RWPE2 (cell line): ENCODE measurements at places on chromosomes 4 and X.
A peak's percentile ranks its signal among the peaks of the same experiment; 100 is the strongest.

- no peaks in the 10 kb centered on the region for H3K27me3 ChIP-seq
- H3K27ac ChIP-seq = no peak overlapping the region
- H3K4me1 ChIP-seq = no peaks in the 10 kb centered on the region
- no peak for DNase-seq
- H3K4me3 ChIP-seq = no peak overlapping the region
Measured at GRCh38 chr4:109248322-109248900, 54.0 kb downstream of the COL25A1 start.

DNA sequence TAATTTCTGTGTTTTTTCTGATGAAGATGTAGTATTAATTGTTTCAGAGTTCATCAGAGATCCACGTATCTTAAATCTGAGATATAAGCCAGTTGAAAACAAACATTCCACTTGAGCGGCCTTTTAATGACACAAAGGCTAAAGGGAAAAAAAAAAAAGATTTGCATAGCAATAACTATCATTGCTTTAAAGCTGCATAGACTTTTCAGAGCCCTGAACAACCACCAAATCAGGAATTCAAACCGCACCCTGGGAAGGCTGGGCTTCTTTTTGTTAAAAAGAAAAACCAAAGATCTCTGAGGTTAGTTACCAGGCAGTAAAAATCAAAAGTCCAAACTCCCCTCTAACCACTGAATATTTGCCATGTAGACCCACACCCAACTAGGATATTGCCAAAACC is 206.0 kb downstream of the HHIP start:
- DNase-seq = no peak
- no peak overlapping the region for H3K4me3 ChIP-seq
- no peaks in the 10 kb centered on the region for H3K27me3 ChIP-seq

DNA sequence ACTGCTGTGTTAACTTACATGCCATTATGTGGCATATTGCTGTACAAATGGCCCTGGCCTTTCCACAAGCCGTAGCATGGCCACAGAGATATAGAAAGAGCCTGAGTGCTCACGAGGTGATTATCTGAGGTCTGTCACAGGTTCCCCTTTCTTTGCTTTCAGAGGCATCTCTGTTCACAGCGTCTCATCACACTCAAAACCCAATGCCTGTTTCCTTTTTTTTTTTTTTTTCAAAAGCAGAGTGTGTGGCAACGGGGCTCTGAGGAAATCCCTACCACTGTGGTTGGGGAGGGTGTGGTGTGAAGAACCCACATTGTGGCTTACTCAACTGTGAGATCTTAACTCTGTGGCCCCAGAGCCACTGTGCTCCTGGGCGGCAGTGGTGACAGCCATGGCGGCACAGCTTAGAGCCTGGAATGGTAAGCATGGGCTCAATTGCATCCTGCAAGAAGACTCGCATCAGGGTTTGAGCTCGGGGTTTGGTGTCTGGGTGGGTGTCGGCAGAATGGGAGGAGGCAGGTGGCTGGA is 30.8 kb downstream of the RTL5 start:
- no peaks in the 10 kb centered on the region for H3K4me1 ChIP-seq
- H3K4me3 ChIP-seq = no peak overlapping the region
- DNase-seq = no peak
- H3K36me3 ChIP-seq = no peaks in the 10 kb centered on the region
- no peaks in the 10 kb centered on the region for H3K27me3 ChIP-seq

- H3K4me3 ChIP-seq = no peak overlapping the region
- peaks cover 6% of the 10 kb centered on the region for H3K36me3 ChIP-seq
- DNase-seq = no peak
Measured at GRCh38 chrX:10467793-10468192, 152.6 kb downstream of the MID1 start.

- H3K27me3 ChIP-seq = no peaks in the 10 kb centered on the region
- H3K4me1 ChIP-seq = no peaks in the 10 kb centered on the region
- H3K36me3 ChIP-seq = no peaks in the 10 kb centered on the region
- no peak overlapping the region for H3K27ac ChIP-seq
- DNase-seq = no peak
- peak overlapping the region; percentile 36 for H3K4me3 ChIP-seq
Measured at GRCh38 chrX:132956421-132957210, 1.8 kb downstream of the HS6ST2 start.

GRCh38 chr4:110055158-110055768 is 142.6 kb downstream of the EGF start:
- no peaks in the 10 kb centered on the region for H3K27me3 ChIP-seq
- peaks cover 41% of the 10 kb centered on the region for H3K36me3 ChIP-seq
- no peak for DNase-seq
- H3K4me1 ChIP-seq = peaks cover 16% of the 10 kb centered on the region

- no peaks in the 10 kb centered on the region for H3K27me3 ChIP-seq
- H3K4me3 ChIP-seq = no peak overlapping the region
- no peak overlapping the region for H3K27ac ChIP-seq
- no peaks in the 10 kb centered on the region for H3K4me1 ChIP-seq
- DNase-seq = no peak
- no peaks in the 10 kb centered on the region for H3K36me3 ChIP-seq
Measured at GRCh38 chrX:82127228-82128123, 925.6 kb downstream of the SH3BGRL start.

DNA sequence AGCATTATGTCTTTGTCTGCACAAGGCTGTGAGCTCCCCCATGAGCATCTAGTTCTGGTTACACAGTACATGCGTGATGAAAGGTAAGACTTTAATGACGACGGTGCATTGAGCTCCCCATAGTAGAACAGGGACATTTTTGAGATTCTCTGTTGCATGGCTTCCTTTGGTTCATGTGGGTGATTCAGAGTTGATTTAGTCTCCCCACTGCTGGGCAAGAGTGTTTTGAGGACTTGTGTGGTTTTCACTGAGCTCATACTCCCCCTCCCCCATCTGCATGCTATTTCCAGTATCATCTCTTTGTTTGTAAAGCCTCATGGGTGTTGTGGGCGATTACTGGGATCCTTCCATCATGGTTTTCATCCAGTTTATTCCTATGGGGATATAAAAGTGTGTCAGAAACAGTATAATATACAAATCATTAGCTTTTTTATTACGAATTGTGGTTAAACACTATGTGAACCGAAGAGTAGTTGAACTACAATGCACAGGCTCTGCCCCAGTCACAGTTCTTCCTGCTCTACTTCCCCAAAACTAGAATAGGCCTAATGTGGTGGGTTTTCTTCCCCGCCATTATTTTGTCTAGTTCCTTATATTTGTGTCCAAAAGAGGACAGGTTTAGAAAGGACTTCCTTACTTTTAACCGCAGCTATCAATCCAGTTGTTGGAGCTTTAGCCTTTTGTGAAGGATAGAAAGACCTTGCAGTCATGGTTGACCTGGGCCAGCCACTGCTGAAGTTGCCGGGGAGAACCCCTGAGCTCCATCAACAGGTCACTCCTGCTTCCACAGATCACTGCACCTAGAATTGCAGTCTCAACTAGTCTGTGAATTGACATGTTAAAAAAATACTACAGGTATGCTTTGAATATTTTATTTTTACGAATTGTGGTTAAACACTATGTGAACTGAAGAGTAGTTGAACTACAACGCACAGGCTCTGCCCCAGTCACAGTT is 30.4 kb downstream of the KIT start:
- H3K4me3 ChIP-seq = no peak overlapping the region
- DNase-seq = no peak
- no peaks in the 10 kb centered on the region for H3K4me1 ChIP-seq
- no peaks in the 10 kb centered on the region for H3K27me3 ChIP-seq

DNA sequence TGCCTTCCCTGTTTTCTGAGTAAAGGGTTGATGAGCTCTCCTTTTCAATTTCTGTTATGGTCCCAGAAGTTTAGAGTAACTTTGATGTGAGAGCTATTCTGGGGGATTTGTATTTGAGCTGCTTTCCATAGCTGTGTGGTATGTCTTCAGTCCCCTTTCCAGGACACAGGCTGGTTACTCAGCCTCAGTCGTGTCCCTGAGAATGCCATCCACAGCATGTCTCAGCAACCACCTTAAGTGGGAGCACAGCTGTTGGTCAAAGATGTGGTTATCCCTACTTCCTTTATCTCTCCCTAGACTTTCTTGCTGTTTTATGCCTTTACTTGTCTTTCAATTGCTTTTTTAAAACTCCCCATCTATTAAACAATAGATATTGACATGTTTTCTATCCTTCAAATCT is 37.8 kb downstream of the RNF175 start:
- no peak overlapping the region for H3K27ac ChIP-seq
- H3K36me3 ChIP-seq = no peaks in the 10 kb centered on the region
- no peaks in the 10 kb centered on the region for H3K27me3 ChIP-seq

- no peaks in the 10 kb centered on the region for H3K27me3 ChIP-seq
- H3K4me3 ChIP-seq = no peak overlapping the region
- no peak for DNase-seq
Measured at GRCh38 chr4:24867766-24868296, 45.0 kb downstream of the CCDC149 start.

- peak; percentile 72 for DNase-seq
- no peaks in the 10 kb centered on the region for H3K27me3 ChIP-seq
- no peaks in the 10 kb centered on the region for H3K36me3 ChIP-seq
- peak overlapping the region; percentile 83 for H3K27ac ChIP-seq
- H3K4me1 ChIP-seq = peaks cover 4% of the 10 kb centered on the region
- H3K4me3 ChIP-seq = peak overlapping the region; percentile 83
Measured at GRCh38 chr4:184472614-184473498, 1.5 kb downstream of the IRF2 start.

DNA sequence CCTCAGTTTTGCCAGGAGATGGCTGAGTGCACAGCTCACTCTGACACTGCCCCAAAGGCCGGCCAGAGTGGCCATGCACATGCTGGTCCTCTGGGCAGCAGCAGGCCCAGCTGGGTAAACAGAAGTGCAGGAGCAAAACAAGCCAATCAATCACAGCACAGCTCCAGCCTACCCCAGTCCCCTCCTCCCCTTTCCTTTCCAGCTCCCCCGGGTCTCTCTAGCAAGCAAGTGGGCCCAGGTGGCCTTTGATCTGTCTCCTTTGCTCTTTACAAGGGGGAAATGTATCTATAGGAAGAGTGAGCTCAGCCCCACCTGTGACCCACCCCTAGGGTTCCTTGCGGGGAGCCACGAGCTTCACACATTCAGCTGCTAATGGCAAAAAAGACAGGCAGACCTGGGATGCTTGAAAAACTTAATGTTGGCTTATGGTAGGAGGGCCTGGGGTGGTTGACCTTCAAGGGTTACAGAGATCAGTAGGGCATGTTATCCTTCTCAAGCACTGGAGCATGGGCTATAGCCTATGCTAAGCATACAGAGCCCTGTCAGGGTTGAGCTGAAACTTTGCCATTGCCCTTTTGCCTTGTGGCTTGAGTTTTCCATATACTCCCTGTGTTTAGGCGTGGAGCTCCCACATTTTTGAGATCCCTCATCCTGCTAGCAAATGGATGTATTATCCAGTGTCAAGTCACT is 57.8 kb upstream of the PLAC1 start:
- peaks cover 16% of the 10 kb centered on the region for H3K4me1 ChIP-seq
- H3K27me3 ChIP-seq = no peaks in the 10 kb centered on the region
- DNase-seq = no peak
- no peaks in the 10 kb centered on the region for H3K36me3 ChIP-seq

DNA sequence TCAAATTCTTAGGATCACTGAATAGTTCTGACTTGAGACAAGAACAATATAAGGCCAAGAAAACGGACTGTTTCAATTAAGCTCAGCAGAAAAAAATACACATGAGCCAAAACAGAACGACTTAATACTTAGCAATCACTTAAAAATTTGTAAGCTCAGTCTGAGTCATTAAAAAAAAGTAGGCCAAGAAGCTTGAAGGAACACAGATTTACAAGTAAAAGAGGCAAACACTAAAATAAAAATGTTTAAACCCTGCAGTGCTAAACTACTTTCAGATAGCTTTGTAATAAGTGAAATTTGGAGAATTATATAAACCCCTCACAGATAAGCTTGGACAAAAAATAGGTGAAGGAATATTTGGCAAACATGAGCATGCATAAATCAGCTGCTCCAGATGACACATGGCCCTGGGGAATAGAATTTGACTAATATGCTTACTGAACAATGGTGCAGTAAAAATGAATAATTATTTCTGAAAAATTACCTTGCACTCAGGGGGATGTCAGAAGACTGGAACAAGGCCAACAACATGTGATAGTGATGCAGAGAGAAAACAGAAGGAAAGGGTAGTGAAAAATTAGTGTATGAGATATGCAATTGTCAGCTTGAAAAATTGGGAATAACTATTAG is 49.6 kb downstream of the LNX1 start:
- no peaks in the 10 kb centered on the region for H3K36me3 ChIP-seq
- H3K4me1 ChIP-seq = peaks cover 19% of the 10 kb centered on the region
- H3K27me3 ChIP-seq = no peaks in the 10 kb centered on the region
- H3K4me3 ChIP-seq = no peak overlapping the region
- DNase-seq = no peak

- H3K4me3 ChIP-seq = no peak overlapping the region
- H3K27ac ChIP-seq = no peak overlapping the region
- no peaks in the 10 kb centered on the region for H3K27me3 ChIP-seq
- no peak for DNase-seq
- H3K36me3 ChIP-seq = peaks cover 13% of the 10 kb centered on the region; the same call in 1 of the 2 replicates
Measured at GRCh38 chr4:145035494-145036136, 62.4 kb downstream of the ANAPC10 start.

DNA sequence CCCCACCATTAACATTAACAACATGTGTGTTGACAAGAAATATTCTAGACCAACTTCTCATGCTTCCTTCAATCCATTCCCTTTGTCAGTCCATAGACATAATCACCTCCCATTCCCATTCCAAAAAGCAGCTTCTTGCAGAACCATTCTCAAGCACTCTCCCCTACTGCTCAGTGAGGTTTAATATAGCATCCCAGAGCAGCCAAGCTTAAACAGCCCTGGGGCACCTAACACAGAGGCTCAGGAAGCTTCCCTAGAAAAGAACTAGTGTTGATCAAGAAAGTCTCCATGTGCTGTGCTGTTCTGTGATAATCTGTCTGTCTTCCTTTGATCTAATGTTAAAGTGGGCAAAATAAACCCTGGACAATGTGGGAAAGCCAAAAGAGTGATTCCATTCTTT is 174.2 kb upstream of the NOCT start:
- no peak for DNase-seq
- peaks cover 4% of the 10 kb centered on the region for H3K4me1 ChIP-seq
- H3K4me3 ChIP-seq = no peak overlapping the region
- no peaks in the 10 kb centered on the region for H3K27me3 ChIP-seq
- H3K27ac ChIP-seq = no peak overlapping the region
- H3K36me3 ChIP-seq = no peaks in the 10 kb centered on the region

GRCh38 chr4:118879409-118879808 is 9.2 kb upstream of the SYNPO2 start:
- no peaks in the 10 kb centered on the region for H3K27me3 ChIP-seq
- H3K36me3 ChIP-seq = no peaks in the 10 kb centered on the region
- no peak for DNase-seq

DNA sequence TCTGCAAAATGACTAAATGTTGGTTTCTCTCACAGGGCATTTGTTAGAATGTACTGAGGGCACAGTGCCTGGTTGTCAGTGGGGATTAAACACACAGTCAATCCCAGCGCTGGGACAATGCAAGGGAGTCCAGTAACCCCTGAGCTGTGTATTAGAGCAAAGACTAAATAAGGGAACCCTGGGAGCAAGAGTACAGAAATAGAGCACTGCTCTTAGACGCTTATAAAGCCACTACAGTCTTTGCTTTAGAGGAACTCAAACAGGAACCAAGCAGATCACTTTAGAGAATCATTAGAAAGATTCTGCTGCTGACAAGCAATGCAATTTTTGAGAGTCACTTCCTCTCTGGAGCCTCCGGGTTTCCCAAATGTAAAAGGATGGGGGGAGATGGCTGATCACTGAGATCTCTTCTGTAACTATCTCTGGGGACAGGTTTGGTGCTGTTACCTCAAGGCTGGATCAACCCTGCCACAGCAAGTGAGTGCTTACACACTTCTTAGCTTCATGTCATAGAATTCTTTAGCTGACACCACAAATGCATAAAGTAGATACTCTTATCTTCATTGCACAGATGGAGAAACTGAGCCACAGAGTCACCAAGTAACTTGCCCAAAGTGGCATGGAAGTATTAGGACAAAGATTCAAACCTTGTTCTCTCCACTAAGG is 137.8 kb upstream of the CPEB2 start:
- no peaks in the 10 kb centered on the region for H3K4me1 ChIP-seq
- H3K27me3 ChIP-seq = no peaks in the 10 kb centered on the region
- no peak for DNase-seq
- no peaks in the 10 kb centered on the region for H3K36me3 ChIP-seq
- H3K4me3 ChIP-seq = no peak overlapping the region
- no peak overlapping the region for H3K27ac ChIP-seq
